ENCODE measurements at places on chromosomes 6 and 20.

- H3K4me1 ChIP-seq: no peaks in the 10 kb centered on the region
- H3K27ac ChIP-seq: no peak overlapping the region
- peaks cover 11% of the 10 kb centered on the region for H3K36me3 ChIP-seq
- no peaks in the 10 kb centered on the region for H3K27me3 ChIP-seq
- no peak for DNase-seq
These were observed 158.1 kb downstream of the DTNBP1 start for GRCh38 chr6:15504581-15505350.

DNA sequence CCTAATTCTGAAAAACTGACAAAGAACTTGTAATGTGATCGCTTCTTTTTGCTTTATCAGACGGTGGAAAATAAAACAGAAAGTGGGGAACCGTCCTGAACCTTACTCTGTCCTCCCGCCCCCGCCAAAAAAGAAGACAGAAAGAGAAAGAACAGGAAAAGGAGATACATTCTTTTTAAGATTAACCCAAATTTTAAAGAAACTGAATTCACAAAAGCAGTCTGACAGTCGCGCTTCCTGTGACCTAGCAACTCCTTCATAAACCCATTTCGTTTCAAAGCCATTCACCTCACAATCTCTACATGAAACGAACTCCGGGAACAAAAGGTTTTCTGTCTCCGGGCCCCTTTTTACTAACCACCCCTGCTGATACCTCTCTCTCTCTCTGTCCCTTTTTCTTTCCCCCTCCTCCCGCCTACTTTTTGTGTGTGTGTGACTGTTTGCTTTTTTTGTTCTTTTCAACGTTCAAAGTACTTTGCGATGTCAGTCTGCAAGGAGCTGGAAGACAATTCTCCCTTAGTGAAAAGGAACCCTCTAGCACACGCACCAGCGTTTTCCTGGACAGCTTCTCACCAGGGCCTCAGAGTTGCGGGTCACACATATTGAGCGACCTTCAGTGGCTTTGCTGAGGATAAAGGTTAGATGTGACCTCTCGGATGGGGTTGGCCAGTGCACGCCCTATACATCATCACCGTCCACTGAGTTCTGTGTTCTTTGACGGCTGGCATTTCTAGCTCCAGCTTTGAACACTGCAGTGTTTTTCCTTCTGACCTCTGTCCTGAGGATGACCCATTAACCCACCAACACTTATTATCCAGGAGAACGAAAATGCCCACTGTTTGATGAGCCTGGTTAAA is 530 bp upstream of the NEDD9 start:
- no peaks in the 10 kb centered on the region for H3K36me3 ChIP-seq
- DNase-seq: peak; percentile 79
- peak overlapping the region; percentile 87 for H3K27ac ChIP-seq
- H3K4me1 ChIP-seq: peaks cover 11% of the 10 kb centered on the region

DNA sequence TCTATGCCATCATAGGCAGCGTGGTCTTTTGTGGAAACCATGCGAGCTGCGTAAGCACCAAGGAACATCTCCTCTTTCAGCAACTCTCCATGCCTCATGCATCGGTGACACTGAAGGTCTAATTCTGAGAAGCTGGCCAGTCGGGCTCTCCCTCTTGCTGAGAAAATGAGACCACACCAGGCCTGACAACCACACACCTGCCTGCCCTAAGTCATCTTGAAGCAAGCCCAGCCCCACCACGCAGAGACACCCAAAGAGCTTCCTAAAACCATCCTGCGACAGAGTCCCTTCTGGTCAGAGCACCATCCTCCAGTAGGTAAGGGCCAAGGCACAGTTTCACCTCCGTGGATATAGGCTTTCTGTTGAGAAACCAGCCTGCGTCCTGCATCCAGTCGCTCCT is 26.6 kb downstream of the PREX1 start:
- no peak overlapping the region for H3K27ac ChIP-seq
- H3K4me3 ChIP-seq: no peak overlapping the region
- DNase-seq: no peak
- H3K27me3 ChIP-seq: no peaks in the 10 kb centered on the region
- H3K4me1 ChIP-seq: peaks cover 22% of the 10 kb centered on the region

GRCh38 chr6:44029444-44030185 is 97.6 kb downstream of the MRPL14 start:
- H3K27ac ChIP-seq: no peak overlapping the region
- no peak overlapping the region for H3K4me3 ChIP-seq
- peaks cover 2% of the 10 kb centered on the region for H3K4me1 ChIP-seq
- no peaks in the 10 kb centered on the region for H3K36me3 ChIP-seq
- no peak for DNase-seq
- no peaks in the 10 kb centered on the region for H3K27me3 ChIP-seq

GRCh38 chr6:109344226-109344625 is 38.0 kb downstream of the CD164 start:
- no peak overlapping the region for H3K27ac ChIP-seq
- H3K36me3 ChIP-seq: no peaks in the 10 kb centered on the region
- no peak overlapping the region for H3K4me3 ChIP-seq
- peak; percentile 63 for DNase-seq
- no peaks in the 10 kb centered on the region for H3K4me1 ChIP-seq

DNA sequence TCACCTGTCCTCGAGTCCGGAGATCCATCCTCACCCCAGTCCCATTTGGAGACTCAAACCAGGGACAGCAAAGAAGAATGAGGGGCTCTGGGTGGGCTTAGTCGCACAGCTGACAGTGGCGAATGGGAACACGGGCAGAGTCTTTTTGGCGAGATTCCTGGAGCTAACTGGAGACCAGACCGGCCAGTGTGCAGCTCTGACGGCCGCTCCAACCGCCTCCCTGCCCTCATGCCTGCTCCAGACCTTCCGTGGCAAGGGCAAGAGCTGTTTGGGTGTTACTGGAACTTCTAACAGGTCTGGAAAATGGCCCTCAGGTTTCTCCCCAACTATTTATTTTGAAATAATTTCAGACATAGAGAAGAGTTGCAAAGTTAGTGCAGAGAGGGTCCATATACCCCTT is 75.6 kb downstream of the IRF4 start:
- no peak overlapping the region for H3K27ac ChIP-seq
- H3K36me3 ChIP-seq: no peaks in the 10 kb centered on the region
- H3K27me3 ChIP-seq: no peaks in the 10 kb centered on the region
- DNase-seq: no peak
- no peak overlapping the region for H3K4me3 ChIP-seq

DNA sequence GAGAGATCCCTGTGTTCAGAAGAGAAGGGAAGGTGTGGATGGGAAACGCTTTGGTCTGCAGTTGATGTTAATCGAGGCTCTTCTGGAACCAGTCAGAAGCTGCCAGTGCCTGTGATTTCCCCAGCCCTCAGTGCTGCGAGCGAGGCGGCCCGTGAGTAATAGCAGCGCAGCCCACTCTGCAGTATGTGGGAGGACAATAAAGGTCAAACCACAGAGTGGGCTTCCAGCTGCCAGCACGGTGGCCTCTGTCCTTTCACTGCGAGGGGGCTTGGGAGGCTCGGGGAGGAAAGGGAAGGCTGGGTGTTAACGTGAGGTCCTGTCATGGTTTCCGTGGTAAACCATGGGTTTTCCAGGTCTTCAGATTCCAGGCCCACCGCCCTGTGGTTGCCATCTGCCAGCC is 32.3 kb upstream of the TAGAP start:
- no peaks in the 10 kb centered on the region for H3K27me3 ChIP-seq
- no peak overlapping the region for H3K4me3 ChIP-seq
- DNase-seq: no peak
- no peaks in the 10 kb centered on the region for H3K36me3 ChIP-seq

- H3K27ac ChIP-seq: no peak overlapping the region
- H3K36me3 ChIP-seq: peaks cover 10% of the 10 kb centered on the region
- H3K4me1 ChIP-seq: peaks cover 3% of the 10 kb centered on the region
- no peaks in the 10 kb centered on the region for H3K27me3 ChIP-seq
- no peak for DNase-seq
These were observed 1.9 kb downstream of the DDAH2 start for GRCh38 chr6:31727034-31727716.

DNA sequence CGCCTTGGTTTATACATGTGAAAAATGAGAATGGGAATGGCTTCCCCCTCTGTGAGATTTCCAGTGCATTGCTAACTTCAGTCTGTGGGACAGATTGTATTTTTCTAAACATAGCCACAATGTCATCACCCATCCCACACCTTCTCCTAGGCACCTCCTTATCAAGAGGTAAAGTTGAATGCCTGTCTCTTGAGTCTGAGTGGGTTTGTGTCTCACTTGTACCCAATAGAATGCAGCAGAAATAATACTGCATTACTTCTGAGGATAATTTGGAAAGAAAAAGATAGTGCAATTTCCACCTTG is 27.9 kb downstream of the RIN2 start:
- H3K27ac ChIP-seq: no peak overlapping the region
- H3K36me3 ChIP-seq: no peaks in the 10 kb centered on the region
- DNase-seq: no peak
- H3K27me3 ChIP-seq: no peaks in the 10 kb centered on the region

GRCh38 chr6:143664171-143664570 is 13.6 kb upstream of the PHACTR2 start:
- H3K36me3 ChIP-seq: no peaks in the 10 kb centered on the region
- DNase-seq: no peak
- no peaks in the 10 kb centered on the region for H3K27me3 ChIP-seq
- no peak overlapping the region for H3K27ac ChIP-seq
- no peaks in the 10 kb centered on the region for H3K4me1 ChIP-seq
- H3K4me3 ChIP-seq: no peak overlapping the region

Data from mesendoderm (in vitro differentiated cells).